ENCODE measurements at places on chromosomes 13 and 19.

DNA sequence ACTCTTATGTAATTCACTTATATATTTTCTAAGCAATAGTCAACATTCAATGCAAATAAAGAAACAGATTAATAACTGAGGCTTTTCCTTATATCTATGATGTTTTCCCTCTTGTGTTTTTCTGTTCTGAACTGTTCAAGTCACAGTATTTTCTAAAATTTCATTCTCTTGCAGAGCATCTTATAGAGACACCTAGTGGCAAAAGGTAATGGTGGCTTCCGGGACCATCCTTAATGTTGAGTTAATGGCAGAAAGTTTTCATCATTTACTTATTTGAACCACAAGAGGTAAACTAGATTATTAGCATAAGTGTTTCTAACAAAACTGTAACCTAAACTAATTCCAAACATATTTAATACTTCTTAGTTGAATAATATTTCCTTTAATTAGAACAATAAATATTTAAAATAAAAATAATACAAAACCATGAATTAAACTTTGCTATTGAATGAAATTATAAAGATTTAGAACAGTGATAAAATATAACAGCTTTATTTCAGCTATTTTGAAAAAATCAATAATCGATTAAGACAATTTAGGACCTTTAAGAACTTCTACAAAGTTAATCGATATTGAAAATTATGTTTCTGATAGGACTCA lies 1.7 kb upstream of the SLITRK5 start:
- no peak for DNase-seq

DNA sequence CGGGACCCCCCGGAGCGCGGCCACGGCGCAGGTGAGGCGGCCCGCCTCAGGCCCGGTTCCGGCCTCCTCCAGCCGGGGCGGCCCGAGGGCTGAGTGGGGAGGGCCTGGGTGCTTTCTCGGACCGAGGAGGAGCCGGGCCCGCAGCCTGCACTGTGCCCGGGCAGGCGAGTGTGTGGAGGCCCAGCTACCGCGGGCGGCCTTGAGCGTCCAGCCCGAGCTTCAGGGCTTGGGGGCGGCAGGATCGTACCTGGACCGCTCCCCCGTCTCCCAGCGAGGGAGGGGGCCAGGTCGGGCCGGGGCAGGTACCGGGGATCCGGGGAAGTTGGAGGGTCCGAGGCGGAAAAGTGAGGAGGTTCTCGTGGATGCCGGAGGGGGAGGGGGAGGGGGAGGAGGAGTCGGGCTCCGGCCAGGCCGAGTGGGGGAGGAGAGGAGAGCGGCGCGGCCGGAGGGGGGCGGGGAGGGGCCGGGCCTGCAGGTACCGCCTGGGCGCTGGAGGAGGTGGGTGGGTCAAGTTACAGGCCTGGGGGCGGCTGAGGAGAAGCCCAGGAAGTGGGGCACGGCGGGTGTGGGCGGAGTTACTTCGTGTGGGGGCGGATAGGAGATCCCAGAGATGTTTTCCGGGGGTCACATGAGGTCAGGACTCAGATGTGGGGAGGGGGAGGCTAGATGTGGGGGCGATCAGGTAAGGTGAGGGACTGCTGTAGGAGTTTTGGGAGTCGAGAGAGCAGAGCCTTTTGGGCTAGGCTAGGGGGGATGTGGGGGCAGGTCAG lies 545 bp downstream of the NACC1 start:
- DNase-seq: no peak

- DNase-seq: no peak
Observed at GRCh38 chr13:43333176-43333575, 309.8 kb downstream of the DNAJC15 start.

DNA sequence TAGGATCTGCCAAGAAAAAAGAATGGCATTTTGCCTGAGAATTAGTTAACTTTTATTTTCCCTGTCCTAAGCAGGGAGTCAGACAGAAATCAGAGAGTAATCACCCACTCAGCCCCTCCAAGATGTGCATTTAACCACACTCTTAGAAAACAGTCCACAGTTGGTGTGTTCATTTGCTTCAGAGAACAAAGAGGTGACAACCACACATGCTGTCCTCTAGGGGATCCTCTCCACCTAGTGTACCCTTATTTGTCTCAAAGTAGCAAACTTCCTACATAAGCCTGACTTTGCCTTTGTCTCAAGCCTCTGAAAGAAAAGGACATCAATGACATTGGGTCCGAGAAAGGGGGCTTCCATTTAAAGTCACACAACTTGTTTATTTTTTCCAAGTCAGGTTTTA lies 107.0 kb upstream of the RFC3 start:
- DNase-seq: no peak

DNA sequence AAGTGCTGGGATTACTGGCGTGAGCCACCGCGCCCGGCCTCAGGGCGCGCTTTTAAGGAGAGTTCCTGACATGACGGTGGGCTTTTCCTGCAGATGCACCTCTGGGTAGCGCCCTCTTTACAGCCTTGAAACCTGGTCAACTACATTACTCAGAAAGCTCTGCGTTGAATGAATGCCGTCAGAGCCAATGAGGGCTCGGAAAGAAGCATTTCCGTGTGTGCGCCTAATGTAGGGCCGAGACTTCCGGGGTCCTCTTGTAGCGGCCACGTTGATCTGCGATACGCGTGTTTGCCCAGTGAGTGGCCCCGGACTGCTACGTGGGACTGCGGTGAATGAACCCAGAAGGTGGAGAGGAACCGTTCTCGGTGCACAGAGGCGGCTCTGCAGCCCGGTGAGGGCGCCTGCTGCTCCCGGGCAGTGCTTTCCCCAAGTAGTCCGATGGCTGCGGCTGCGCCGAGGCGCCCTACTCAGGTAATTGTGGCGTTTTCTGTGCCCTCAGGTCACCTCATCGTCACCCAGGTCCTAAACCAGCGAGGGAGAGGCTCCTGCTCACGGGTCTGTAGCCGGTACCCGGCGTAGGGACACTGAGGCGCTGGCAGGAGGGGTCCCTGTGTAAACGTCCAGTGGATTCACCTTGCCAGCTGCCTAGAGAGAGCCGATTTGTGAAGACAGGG lies 4.9 kb upstream of the ZNF552 start:
- peak; percentile 71 for DNase-seq

GRCh38 chr13:76552807-76553206 lies 333.4 kb downstream of the KCTD12 start:
- no peak for DNase-seq

DNA sequence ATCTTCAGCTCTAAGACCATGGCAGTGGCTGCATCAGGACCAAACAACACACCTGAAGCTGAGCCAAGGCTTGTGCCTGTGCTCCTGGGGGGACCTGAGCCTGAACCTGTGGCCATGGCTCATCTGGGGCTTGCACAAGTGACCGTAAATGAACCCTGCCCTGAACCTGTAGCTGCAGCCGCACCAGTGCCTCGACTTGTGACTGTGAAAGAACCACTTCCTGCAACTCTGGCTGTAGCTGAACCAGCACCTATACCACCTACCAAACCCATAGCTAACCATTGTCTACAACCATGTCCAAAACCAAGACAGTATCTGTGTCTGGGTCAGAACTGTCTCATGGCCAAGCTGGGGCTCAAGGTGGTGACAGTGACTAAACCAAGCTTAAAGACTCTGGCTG lies 28.2 kb upstream of the SDHAF1 start:
- no peak for DNase-seq

All from stimulated activated CD4-positive, alpha-beta T cell treated with anti-CD3 and anti-CD28 coated beads, Interleukin-2, amount 100 ng/mL, for 4 hours (primary cell).